ENCODE measurements at places on chromosomes 13 and 19.

DNA sequence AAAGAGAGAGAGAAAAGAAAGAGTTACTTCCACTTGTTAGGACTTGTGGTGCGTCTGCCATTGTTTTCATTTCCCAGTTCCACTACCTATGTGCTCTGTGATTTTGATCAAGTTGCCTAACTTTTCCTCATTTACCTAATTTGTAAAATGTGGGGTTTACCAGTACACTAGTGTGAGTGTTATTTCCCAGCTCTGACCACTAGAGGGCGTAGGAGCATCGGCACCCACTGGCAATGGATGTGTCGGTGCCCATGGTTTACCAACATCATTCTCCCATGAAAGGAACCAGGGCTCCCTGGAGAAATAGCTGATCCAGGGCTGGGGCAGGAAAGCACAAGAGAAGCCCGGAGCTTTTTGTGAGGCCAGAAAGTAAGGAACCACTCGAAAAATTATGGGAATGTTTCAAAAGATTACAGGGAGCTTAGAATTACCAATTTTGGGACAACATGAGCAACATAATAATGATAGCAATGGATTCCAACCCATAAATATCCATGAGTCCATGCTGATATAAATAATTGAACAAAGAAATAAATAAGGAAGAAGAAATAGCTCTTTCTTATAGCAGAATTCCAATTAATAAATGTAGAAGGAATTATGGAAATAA lies 15.1 kb upstream of the CEACAM4 start:
- peak; percentile 84 for DNase-seq

DNA sequence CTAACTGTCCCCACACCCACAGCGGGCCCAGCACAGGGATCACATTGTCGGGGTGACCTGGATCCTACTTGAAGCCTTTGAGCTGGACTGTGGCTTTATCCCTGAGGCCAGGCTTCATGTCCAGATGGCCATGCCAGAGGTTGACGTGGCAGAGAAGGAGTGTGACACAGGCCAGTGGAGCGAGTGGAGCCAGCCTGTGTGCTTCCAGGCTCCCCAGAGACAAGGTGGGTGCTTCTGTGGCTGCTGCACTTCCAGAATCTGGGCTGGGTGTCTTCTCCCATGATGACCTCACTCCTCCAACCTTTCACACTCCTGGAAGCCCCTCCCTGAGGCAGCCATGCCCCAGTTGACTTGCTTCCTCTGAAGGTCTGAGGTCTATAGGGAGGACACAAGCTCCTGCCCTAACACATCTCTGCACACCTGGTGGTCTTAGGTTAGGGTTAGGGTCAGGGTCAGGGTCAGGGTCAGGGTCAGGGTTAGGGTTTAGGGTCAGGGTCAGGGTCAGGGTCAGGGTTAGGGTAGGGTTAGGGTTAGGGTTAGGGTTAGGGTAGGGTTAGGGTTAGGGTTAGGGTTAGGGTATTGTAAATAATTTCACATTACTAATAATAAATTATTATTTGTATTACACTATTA lies 13.1 kb upstream of the MZF1 start:
- no peak for DNase-seq

- DNase-seq: peak; percentile 39
These were observed 2.5 kb downstream of the SF3A2 start for GRCh38 chr19:2239173-2239572.

- no peak for DNase-seq
These were observed 5.0 kb upstream of the SLC46A3 start for GRCh38 chr13:28723806-28724205.

DNA sequence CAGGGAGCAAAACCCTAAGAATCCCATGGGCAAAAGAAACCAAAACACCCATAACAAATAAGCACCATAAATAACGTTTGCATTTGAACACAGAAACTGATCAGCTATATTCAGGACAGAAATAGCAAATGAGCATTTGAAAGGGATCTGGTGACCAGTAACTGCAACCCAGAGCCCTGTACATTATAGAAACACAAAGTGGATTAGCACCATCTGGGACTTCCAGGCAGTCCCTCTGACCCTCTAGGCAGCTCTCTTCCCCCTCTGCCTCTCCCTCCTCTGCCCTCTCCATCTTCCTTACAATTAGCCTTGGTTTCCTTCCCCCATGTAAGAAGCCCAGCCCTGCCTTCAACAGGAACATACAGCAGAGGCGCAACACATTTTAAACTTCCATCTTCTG lies 215.0 kb downstream of the DCLK1 start:
- DNase-seq: no peak

GRCh38 chr13:27148900-27149299 lies 22.7 kb downstream of the USP12 start:
- no peak for DNase-seq

DNA sequence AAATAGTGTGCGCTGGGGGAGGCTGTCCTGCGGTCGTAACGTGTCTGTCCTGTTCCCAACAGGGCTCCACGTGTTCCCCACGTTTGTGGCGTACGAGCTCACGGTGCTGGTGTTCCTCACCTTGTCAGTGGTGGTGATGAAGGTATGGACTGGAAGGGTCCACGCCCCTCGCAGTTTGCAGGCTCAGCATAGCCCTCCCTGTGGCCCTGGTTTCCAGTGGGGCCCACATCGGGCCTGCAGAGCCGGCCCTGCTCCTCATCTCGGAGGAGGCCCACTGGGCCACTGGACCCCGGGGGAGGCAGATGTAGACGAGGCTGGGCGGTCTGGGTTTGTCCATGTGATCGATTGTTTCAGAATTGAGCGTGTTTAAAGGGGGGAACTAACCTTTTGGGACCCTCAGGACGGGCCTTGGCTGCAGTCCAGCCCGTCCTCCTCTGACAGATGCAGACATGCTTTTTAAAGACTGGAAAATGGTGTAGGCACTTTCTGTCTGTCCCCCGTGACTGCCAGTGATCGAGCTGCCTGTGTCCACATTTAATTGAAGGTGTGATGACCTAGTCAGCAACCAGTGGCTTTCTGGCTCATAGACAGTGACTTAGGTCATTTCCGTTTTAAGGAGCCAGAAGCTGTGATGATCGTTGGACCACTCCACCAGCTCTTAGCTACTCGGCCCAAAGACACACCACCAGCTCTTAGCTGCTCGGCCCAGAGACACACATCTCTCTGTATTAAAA lies 37.1 kb upstream of the TFDP1 start:
- no peak for DNase-seq

DNA sequence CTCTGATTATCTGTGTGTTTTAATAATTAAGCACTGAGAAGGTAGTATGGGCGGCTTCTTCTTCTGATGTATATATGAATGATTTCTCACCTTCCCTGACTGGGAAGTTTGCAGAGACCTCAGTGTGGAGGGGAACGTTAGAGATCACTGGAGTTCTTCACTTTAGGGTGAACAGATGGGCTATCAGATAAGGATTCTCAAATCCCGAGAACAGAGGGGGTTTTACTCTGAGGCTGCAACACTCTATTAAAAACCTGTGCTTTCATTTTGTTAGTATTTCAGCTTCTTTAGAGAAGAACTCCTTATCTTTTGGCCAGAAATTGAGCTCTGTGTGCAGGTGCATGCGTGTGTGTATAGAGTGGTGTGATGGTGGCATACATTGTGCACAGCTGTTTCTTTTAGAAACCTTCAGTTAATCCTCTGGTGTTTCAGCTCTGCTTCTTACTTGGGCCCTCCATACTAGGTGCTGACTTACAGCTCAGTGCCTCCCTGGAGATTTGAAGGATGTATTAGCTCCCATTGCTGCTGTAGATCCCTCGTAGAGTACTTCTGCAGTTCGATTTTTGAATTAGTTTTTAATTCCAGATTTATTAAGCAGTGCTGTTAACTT lies 45.3 kb upstream of the PCDH9 start:
- DNase-seq: no peak

- DNase-seq: no peak
These were observed 21.0 kb downstream of the COMP start for GRCh38 chr19:18769989-18770528.

DNA sequence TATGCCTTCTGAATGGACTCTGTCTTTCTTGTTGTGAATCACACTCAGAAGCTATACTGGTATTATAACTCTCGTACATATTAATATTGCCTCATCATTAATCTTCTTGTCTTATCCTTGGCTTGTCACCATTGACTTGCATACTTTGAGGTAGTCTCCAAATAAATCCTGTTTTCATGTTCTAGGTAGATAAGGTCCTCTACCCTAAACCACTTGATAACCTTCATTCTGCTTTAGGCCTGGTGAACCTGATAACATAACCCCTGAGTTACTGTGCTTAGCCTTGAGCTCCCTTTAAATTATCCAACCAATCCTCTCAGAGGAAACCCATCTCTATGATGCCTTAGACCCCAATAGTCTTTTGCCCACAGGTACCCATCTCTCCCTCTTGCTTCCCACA lies 1162.3 kb downstream of the SLITRK1 start:
- DNase-seq: no peak

- peak; percentile 88 for DNase-seq
These were observed 5.2 kb upstream of the STK24 start for GRCh38 chr13:98581971-98582702.

DNA sequence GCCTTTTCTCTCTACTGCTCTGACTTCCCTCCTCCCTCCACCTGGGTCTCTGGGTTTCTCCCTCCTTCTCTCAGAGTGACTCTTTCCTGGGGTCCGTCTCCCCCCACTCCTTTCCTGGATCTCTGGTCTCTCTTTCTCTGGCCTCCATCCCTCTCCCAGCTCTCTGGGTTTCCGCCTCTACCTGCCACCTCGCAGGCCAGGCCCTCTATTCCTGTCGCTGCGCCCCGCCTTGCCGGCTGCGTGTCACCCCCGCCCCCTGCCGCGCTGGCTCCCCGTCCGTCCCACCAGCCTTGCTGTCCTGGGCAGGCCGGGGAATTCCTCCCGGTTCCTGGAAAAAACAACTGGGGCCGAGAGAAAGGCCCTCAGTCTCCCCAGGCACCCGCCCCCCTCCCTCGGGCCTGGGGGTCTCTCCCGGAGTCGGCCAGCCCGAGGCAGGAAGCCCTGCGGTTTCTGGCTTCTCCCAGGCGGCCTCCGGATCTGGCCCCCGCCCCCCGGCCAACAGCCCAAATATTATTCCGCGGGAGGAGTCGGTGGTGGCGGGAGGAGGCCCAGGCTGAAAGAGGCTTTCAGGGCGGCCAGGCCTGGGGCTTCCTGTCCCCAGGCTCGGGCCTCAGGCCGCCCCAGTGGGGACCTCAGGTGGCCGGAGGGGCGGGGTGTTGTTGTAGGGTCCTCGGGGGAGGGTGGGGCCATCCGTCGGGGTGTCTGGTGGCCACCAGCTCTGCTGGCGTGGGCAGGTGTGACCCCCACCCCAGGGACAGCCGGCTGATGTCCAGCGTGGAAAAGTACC lies 9.3 kb downstream of the IRF2BP1 start:
- DNase-seq: no peak

GRCh38 chr13:111399334-111399733 lies 78.9 kb downstream of the TEX29 start:
- no peak for DNase-seq

- peak; percentile 8 for DNase-seq
These were observed 5.2 kb downstream of the POLRMT start for GRCh38 chr19:628168-628567.

- DNase-seq: no peak
These were observed 494.6 kb downstream of the DCT start for GRCh38 chr13:93984876-93985275.

- no peak for DNase-seq
These were observed 29.0 kb downstream of the CKM start for GRCh38 chr19:45293682-45294081.

GRCh38 chr13:113274721-113275120 lies 22.3 kb upstream of the LAMP1 start:
- DNase-seq: peak; percentile 65

- DNase-seq: no peak
These were observed 83.2 kb downstream of the NBEA start for GRCh38 chr13:35025314-35025713.

- peak; percentile 7 for DNase-seq
These were observed 904.8 kb upstream of the PCDH20 start for GRCh38 chr13:62320129-62321108.

DNA sequence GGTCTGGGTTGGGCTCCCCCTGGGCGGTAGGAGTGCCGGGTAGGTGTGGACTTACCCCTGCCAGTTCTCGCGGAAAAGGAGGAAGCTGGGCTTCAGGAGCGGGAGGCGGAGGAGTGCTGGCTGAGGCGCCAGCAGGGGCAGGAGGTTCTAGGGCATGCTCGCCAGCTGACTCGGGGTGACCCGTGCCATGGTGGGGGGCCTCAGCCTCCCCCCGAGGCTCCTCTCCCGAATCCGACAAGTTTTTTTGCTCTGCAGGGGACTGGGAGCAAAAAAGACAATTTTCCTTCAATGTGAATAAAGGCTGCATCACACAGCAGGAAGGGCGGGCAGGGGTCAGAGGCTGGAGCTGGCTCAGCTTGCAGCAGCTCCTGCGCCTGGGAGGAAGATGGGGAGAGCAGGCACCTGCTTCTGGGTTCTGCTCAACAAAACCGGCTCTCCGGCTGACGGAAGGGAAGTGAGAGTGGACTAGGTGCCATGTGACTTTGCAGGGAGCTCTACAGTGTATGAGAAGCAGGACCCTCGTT lies 26.5 kb downstream of the RANBP3 start:
- DNase-seq: peak; percentile 45

GRCh38 chr13:80180740-80181355 lies 160.1 kb downstream of the SPRY2 start:
- no peak for DNase-seq

DNA sequence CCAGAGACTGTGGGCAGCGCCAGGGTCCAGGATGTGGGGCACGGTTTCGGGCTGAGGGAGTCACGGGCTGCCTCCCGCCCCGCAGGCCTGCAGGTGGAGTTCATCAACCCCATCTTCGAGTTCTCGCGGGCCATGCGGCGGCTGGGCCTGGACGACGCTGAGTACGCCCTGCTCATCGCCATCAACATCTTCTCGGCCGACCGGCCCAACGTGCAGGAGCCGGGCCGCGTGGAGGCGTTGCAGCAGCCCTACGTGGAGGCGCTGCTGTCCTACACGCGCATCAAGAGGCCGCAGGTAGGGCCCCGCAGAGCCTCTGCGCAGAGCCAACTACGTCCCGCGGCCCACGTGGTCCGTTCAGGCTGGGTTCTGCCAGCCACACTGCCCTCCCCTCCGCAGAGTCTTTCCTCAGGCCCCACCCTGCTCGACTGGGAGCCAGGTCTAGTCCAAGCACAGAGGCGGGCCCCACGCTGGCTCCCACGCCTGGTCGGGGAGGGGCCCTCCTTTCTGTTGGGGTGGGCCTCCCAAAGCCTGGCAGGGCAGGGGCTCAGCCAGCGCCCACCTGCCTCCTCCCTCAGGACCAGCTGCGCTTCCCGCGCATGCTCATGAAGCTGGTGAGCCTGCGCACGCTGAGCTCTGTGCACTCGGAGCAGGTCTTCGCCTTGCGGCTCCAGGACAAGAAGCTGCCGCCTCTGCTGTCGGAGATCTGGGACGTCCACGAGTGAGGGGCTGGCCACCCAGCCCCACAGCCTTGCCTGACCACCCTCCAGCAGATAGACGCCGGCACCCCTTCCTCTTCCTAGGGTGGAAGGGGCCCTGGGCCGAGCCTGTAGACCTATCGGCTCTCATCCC lies 2.0 kb upstream of the POLD1 start:
- no peak for DNase-seq

GRCh38 chr13:77751513-77752456 lies 54.3 kb downstream of the SLAIN1 start:
- peak; percentile 58 for DNase-seq

DNA sequence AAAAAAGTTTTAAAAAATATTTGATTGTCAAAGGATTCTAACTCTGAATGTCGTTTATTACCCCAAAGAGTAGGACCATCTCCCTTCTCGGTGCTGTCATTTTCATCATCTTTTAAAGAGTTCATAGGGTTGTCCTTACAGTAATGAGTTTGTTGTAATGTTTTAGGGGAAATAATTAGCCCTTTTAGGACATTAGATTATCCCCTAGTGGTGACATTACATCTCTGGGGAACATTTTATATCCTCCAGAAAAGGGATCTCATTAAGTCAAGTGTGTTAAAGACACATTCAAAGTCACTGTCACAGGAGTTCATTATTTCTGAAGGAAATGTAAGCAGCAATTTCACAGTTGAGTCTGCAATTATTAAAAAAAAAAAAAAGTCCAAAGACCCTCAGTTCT lies 99.3 kb upstream of the GJB6 start:
- DNase-seq: no peak
